Caudate nucleus (tissue), 63 donors: ENCODE measurements at places on chromosomes 16 and 17.

GRCh38 chr17:4032738-4033137, 68.5 kb upstream of the ATP2A3 start:
- no peak for DNase-seq

- DNase-seq, result no peak
These were observed 7.7 kb downstream of the FOXL1 start for GRCh38 chr16:86585821-86586611.

- no peak for DNase-seq
These were observed 276.8 kb downstream of the SEC14L1 start for GRCh38 chr17:77417575-77417974.

GRCh38 chr17:44578947-44579346, 21.7 kb downstream of the FZD2 start:
- DNase-seq, result no peak

- DNase-seq, result no peak
These were observed 1.3 kb downstream of the APPBP2 start for GRCh38 chr17:60524463-60525327.

DNA sequence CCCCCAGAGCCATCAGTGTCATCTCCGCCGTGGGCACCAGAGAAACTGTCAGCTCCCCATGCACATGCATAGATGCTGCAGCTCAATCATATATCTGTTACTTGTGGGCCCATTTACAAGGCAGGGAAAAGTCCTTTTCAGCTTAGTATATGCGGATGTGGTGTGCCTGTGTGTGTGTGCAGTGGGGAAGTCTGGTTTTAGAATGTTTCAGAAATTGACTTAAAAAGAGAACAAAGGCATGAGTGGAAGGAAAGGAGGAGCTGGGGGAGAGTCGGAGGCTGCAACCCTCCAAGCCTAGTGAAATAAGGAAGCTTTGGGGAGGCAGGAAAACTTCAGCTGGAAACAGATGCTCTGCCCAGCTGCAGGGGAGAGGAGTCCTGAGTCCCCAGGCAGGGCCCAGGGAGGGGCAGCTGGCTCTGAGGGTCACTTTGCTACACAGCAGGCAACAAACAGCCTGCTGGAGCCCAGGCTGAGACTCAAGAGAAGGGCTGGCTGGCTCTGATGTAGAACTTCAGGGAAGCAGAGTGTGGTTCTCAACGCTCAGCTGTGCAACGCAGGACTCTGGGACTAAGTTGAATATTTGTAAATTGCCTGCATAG, 11.1 kb upstream of the CD300LD start:
- DNase-seq, result no peak

- no peak for DNase-seq
These were observed 6.6 kb downstream of the RNF40 start for GRCh38 chr16:30768583-30769181.

GRCh38 chr17:48993951-48994350, 3.2 kb upstream of the IGF2BP1 start:
- DNase-seq, result no peak

DNA sequence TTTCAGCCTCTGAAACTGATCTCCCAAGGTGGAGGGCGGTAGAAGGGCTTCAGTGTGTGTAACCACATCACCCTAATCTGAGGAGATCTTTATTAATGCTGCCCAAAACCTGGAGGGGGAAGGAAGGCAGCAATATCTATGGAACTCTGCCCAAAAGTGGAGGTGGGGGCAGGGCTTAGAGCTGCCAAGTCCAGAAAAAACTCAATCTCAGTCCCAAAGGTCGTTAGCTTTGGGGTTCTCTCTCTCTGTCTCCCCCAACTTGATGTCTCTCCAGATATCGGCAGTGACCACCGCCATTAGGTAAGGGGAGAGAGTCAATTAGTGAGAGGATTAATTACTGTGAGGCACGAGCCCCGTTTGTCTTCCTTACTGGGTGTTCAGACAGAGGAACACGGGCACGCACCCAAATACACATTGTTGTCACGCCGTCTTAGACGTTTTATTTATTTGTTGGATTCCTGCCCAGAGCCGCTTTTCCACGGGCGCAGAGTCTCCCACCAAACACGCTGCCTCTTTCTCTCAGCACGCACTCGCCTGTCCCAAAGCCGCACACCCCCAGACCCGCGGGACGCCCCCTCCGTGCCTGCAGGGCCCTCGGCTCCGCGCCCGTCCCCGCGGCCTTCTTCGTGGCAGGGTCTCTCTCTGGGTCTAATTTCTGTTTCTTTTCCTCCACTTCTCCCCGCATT, 5.4 kb upstream of the LHX1 start:
- DNase-seq, result no peak

GRCh38 chr17:80931421-80932265, 60.0 kb upstream of the CHMP6 start:
- DNase-seq, result no peak

DNA sequence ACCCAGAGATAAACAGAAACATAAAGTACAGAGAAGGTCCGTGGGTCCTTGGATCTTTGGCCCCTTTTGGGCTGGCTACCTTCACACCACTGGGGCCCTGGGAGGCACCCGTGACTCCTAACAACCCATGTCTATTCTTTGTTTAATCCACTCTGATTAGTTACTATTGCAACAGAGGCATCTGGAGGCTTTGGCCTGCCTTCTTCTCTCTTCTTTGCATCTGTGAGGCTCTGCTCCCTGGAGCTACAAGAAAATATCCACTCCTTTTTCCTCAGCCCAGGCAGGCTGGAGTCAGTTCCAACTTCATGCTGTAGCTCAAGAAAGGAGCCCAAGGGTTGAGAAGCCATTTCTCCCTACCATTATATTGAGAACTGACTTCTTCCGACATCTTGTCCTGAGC, 9.5 kb upstream of the CMIP start:
- no peak for DNase-seq

GRCh38 chr17:31472137-31472536, 80.7 kb downstream of the RAB11FIP4 start:
- peak; percentile 30 for DNase-seq

DNA sequence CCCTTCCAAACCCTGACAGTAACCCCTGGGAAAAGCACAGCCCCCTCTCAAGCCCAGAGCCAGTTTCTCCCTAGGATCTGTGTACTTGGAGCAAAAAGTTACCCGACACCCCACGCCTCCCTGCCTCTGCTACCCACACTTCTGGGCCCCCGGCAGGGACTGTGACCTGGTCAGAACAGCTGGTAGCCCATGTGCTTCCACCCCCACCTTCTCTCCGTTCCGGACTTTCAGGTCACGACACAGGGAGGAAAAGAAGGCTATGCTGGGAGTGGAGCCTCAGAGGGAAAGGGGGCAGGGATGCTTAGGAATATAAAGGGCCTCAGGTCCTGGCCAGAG, 6.4 kb downstream of the PPY start:
- DNase-seq, result no peak

- no peak for DNase-seq
These were observed 7.0 kb downstream of the SAMD14 start for GRCh38 chr17:50122945-50123344.

GRCh38 chr17:73603971-73604370, 40.3 kb downstream of the SDK2 start:
- no peak for DNase-seq

GRCh38 chr17:74713171-74713755, 540 bp upstream of the CD300LF start:
- no peak for DNase-seq

DNA sequence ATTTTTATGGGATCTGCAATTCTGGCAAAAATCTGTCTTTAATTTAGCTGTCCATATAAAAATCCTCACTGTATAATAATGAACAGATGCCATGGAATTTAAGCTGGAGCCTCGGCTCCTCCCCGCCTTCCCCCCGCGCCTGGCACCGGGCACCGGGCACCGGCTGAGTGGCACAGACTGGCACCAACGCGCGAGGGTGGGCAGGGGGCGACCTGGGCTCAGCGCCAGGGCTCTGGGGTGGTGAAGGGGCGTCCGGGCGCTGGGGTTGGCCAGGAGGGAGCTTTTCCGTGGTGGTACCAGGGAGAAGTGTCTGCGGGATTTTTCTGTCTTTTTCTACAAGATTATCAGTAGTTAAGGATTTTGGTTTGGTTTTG, 9.1 kb downstream of the NEUROD2 start:
- no peak for DNase-seq

GRCh38 chr17:17934806-17935205, 37.4 kb downstream of the TOM1L2 start:
- DNase-seq, result no peak

DNA sequence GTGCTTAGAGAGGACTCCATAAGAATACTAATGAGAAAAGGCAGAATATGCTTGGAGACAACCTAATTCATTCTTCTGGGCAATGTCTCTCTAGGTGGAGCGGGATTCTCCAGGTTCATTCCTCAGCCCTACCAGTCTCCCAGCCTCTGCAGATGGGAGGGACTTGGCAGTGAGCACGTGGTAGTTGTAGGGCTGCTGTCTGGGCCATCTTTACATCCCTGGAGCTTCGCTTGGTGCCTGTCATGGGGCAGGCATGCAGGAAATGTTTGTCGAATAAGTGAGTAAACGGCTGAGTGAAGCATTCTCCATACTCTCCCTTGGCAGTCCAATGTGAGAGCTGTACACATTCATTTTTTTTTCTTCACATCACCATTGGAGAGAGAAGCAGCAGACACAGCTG, 387.5 kb downstream of the UTP18 start:
- DNase-seq, result no peak

GRCh38 chr17:79478051-79478461, 132.8 kb downstream of the RBFOX3 start:
- peak; percentile 54 for DNase-seq

DNA sequence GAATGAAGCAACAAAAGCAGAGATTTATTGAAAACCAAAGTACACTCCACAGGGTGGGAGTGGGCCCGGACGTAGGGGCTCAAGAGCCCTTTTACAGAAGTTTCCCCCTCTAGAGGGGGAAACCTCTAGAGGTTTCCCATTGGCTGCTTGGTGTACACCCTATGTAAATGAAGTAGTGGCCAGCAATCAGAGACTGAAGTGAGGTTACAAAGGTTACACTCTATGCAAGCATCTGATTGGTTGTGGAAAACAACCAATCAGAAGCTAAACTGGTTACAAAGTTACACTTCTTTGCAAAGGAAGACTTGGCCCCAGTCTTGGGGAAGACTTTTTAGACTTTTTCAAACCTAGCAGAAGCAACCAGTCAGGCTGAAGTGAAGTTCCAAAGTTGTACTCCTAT, 27.1 kb downstream of the CRAMP1 start:
- no peak for DNase-seq

GRCh38 chr16:58267524-58268243, 27.1 kb downstream of the PRSS54 start:
- no peak for DNase-seq

DNA sequence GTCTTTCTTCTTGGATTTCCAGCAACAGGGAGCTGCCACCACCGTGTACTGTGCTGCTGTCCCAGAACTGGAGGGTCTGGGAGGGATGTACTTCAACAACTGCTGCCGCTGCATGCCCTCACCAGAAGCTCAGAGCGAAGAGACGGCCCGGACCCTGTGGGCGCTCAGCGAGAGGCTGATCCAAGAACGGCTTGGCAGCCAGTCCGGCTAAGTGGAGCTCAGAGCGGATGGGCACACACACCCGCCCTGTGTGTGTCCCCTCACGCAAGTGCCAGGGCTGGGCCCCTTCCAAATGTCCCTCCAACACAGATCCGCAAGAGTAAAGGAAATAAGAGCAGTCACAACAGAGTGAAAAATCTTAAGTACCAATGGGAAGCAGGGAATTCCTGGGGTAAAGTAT, 389.0 kb downstream of the MAF start:
- DNase-seq, result peak; percentile 36

- DNase-seq, result peak; percentile 10
These were observed 134.3 kb downstream of the HAPSTR1 start for GRCh38 chr16:9225527-9226316.

- DNase-seq, result no peak
These were observed 58.8 kb downstream of the CLEC19A start for GRCh38 chr16:19344224-19344801.

DNA sequence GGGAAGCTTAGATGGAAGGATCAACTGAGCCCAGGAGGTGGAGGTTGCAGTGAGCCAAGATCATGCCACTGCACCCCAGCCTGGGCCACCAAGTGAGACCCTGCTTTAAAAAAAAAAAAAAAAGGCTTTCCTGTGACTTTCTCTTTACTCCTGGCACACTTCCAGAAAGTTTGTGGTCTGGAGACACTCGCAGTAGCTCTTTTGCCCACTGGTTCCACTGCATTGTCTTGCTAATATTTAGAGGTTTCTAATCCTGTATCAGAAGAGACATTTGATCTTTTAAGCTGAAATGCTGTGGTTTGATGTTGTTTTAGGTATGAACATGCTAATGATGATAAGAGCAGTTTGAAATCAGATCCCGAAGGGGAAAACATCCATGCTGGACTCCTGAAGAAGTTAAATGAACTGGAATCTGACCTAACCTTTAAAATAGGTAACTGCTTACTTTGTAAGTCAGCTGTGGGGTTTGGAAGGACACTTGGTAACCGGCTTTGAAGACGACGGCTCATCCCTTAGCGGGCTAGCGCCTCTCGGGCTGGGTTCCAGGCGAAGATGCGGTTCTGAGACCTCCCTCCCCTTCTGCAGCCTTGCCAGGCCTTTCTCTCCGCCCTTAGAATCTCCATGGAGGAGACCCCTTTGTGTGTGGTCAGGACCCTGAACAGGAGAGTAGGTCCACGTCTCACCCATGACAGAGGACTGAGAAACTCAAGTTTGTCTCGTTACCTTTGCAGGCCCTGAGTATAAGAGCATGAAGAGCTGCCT, 23.1 kb downstream of the NTAN1 start:
- no peak for DNase-seq

GRCh38 chr17:41689497-41690299, 1.0 kb downstream of the EIF1 start:
- no peak for DNase-seq

- no peak for DNase-seq
These were observed 6.8 kb downstream of the CBX4 start for GRCh38 chr17:79832218-79833109.

- no peak for DNase-seq
These were observed 87.3 kb downstream of the MAP2K6 start for GRCh38 chr17:69501591-69502468.

GRCh38 chr17:38871247-38872015, 1.6 kb downstream of the LASP1 start:
- no peak for DNase-seq

DNA sequence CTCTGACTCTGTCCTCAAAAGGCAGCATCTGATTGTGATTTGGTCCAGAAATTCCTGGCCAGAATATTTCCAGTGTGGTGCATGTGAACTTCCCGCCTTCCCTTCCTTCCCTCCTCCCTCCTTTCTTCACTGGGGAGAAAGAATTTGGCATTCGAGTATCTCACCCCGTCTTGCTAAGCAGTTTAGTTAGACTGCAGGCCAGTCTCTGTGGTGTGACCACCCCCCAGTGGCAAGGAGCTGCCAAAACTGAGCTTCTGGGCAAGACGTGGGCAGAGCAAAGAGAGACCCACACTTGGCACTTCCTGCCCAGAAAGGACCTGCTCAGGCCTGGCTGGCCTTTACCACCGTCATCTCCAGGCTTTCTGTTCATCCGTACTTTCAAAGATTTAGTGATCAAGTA, 36.4 kb downstream of the SNX20 start:
- DNase-seq, result no peak
